Right lobe of liver (tissue), 6 donors: ENCODE measurements at places on chromosomes 5 and 9. TPM values are rescaled to one million over a fixed set of nuclear protein-coding genes. Genes with fewer than 3 reads are reported as not detected.

DNA sequence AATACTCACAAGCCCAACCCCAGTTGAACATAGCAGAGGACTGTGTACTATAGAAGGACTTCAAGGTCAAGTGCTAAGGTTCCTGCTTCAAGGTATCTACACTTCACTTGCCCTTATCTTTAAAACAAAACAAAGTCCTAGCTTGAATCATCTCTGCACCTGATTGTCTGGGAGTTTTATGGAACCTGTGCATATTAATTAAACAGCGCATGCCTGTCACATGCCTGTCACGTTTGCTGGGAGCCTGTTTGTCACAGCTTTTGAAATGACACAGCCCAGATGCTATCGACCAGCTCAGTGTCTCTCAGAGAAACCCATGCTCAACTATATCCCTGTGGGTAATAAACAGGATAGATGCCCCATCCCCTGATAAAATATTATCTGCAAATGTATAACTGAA, 476.0 kb downstream of the ZSWIM6 start:
- DNase-seq, result no peak

- no peak for DNase-seq
These were observed 214.5 kb upstream of the PUM3 start for GRCh38 chr9:3058409-3058808.

DNA sequence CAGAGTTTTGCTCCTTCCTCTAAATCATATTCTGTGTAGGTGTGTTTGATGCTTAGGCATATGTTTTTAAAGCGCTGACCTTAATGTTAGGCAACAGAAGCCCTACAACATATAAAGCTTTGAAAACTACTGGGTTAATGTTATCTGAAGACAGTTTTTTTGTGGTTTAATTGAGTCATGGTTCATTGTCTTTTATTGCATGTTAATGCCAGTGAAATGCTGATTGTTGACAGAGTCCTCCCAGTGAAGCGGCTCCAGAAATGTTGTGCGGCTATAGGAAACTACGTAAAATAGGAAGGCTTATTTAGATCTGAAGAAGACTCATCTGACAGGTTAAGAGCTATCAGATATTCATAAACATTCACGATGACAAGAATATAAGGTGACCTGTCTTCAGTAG, 424.6 kb downstream of the CCDC171 start:
- no peak for DNase-seq

- no peak for DNase-seq
These were observed 19.0 kb downstream of the CXXC5 start for GRCh38 chr5:139667001-139667729.

Gene IFNA13
- total RNA-seq, result not detected

Gene SMIM27
- total RNA-seq, result 7.4 TPM
